ENCODE measurements at places on chromosomes 3 and 15. TPM values are rescaled to one million over a fixed set of nuclear protein-coding genes. Genes with fewer than 3 reads are reported as not detected.

GRCh38 chr3:120683213-120683612, 1.2 kb upstream of the HGD start:
- DNase-seq, result peak; percentile 90

DNA sequence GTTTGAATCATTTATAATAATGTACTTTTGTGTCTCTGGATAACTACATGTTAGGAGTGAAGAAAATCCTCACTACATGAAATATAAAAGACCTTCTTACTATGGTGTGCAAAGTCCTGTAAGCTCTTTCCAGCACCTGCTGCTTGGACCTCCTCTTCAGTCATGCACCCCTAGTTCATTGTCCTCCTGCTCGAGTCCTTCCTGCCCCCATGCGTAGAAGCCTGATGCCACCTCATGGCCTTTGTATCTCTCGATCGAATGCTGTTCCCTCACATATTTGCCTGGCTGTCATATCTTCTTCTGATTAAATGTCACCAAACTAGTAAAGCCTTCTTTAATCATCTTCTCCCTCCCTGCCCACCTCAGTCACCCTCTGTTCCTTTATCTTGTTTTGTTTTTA, 49.9 kb upstream of the SUCLG2 start:
- peak; percentile 57 for DNase-seq

- no peak for DNase-seq
Measured at GRCh38 chr3:126310816-126311215, 46.4 kb downstream of the KLF15 start.

DNA sequence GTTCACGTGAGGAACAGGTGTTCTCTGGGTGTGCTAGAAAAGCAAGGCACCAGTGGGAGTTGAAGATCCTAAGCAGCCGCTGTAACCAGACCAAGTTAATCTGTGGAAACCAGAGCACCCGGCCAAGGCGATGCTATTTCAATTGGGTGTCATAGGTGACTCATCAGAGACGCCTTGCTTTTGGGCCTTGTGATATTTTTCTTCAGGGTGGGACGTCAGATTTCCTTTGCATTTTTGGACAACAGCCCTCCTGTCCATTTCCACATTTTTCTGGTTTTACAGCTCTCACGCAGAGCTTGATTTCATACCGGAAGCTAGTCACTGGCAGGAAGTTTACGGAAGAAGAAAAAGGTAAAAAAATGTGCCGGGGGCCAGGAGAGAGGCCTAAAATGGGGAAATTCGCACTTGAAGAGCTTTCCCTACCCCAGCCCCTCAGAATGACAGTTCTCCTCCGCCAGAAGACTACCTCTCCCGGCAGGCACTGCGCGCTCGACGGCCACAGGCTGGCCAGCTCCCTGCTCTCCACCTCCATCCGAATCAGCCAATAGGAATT, 471 bp upstream of the KBTBD8 start:
- DNase-seq, result no peak

Gene TEX55
- total RNA-seq, result not detected

Gene CYP1A2
- total RNA-seq, result 0.81 TPM

All from right lobe of liver (tissue), 6 donors.